ENCODE measurements at places on chromosomes 2 and 18.

- DNase-seq: no peak
These were observed 310.2 kb upstream of the GALNT5 start for GRCh38 chr2:156947261-156947660.

DNA sequence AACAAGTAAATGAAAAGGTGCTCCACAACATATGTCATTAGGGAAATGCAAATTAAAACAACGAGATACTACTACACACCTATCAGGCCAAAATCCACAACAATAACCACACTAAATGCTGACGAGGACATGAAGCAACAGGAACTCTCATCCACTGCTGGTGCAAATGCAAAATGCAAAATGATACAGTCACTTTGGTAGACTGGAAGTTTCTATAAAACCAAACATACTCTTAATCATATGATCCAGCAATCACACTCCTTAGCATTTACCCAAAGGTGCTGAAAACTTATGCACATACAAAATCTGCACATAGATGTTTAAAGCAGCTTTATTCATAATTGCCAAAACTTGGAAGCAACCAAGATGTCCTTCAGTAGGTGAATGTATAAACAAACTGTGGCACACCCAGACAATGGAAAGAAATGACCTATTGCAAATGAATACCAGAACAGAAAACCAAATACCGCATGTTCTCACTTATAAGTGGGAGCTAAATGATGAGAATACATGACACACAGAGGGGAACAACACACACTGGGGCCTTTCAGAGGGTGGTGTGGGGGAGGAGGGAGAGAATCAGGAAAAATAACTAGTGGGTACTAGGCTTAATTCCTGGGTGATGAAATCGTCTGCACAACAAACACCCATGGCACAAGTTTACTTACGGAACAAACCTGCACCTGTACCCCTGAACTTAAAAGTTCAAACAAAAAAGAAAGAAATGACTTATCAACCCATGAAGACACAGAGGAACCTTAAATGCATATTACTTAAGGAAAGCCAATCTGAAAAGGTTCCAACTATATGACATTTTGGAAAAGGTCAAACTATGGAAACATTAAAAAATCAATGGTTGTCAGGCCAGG lies 80.4 kb downstream of the ASXL2 start:
- no peak for DNase-seq

DNA sequence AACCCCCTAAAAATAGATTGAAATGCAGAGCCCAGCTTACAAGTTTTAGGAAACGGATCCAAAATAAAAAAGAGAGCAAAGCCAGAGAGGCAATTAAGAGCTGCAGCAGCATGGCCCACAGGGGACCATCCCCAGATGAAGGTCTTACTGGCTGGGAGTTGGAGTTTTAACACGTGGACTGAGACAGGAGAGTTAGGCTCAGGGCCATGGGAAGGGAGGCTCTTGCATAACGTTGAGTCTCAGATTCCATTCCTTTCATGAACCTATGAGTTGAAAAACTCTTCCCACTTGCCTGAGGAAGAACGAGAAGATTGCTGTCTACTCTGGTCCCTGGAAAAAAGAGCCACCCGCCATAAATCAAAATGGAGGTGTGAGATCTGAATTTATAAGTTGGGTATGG lies 101.8 kb upstream of the NDUFV2 start:
- no peak for DNase-seq

- no peak for DNase-seq
These were observed 8.4 kb downstream of the PTMA start for GRCh38 chr2:231716666-231717280.

- no peak for DNase-seq
These were observed 108.7 kb downstream of the XRCC5 start for GRCh38 chr2:216217904-216218260.

- DNase-seq: no peak
These were observed 77.7 kb upstream of the WDR75 start for GRCh38 chr2:189363559-189363958.

DNA sequence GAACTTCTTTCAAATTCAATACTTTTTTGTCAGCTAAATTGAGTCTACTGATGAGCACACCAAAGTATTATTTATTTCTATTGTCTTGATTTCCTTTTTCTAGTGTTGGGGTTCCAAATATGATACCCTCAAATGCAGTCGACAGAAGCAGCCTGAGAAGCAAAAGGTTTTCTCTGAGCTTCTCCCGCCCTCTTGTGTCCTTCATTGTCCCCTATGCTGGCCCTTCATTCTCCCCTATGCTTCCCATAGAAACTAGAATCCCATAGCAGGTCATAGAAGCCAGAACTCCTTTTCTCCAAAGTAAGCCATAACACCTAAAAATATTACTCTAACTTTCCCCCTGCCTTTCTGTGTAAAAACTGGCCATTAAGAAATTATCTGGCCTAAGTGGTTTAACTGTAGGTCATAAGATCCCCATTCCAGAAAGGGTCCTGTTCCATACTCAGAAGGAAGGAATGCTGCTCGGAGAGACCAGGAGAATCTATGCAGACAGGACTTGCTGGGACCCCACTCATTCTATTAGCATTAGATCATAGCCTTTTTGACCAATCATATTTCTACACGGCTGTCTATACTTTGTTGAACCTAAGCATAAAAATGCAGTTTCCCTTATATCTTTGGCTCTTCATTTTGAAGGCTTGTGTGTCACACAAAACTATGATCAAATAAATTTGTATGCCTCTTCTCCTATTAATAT lies 764.6 kb upstream of the PKDCC start:
- DNase-seq: no peak

GRCh38 chr18:1435487-1435886 lies 530.8 kb downstream of the ADCYAP1 start:
- no peak for DNase-seq

- DNase-seq: no peak
These were observed 30.8 kb downstream of the SH3YL1 start for GRCh38 chr2:233030-233429.

DNA sequence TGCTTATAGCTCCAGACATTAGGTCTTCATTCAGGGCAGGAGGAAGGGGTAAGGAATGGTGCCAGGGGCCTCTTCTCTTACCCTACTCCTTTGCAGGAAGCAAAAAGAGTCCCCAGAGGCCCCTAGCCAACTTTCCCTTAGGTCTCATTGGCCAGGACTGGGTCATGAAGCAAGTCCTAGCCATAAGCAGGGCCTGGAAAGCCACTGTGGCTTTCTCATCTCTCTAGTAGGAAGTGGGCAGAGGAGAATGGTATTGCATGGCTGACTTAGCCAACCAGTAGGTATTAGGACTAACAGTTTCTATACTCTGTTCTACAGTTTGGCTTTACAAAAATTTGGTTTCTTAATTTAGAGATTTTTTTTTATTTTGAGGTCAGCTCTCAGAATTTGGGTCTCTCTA lies 4.8 kb downstream of the FAM228A start:
- DNase-seq: no peak

GRCh38 chr2:240739797-240740196 lies 48.1 kb downstream of the AQP12A start:
- no peak for DNase-seq

GRCh38 chr2:127094509-127095366 lies 12.2 kb downstream of the BIN1 start:
- no peak for DNase-seq

DNA sequence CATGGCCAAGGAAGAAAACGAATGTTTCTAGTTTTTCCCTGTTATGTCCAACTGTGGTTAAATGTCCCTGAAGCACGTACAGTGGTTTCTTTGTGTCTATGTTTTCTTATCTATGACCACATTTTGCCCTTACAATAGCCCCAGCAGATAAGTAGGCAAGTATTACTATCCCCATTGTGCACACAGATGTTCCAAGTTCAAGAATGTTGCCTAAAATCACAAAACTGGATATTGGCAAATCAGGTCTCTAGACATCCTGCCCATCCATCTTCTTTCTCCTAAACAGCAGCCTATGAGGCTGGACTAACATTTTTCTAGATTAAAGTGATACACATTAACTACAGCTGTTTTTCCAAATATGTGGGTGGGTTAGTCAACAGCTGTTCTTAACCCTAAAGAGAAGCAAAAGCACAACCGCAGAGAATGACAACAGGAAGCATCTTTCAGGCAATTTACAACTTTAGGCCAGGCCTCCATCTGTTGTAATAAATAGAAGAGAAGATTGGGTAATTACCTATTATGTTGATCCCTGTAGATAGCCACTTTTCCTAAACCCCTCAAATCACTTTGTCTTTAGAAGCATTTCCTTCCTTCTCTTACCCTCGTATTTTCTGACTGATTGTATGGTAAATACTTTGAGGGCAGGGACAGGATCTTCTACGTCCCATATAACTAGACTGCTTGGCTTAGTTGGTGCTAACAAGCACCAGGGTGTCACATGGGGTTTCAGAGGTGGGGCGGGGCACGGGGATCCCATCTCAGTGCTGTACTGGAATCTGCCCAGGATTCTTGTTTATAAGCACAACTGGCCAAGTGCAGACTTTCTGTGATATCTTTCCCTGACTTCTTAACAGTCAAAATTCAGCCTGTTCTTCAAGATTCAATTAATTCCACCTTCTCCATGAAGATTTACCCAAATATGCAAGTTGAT lies 132.1 kb upstream of the SETBP1 start:
- DNase-seq: no peak

DNA sequence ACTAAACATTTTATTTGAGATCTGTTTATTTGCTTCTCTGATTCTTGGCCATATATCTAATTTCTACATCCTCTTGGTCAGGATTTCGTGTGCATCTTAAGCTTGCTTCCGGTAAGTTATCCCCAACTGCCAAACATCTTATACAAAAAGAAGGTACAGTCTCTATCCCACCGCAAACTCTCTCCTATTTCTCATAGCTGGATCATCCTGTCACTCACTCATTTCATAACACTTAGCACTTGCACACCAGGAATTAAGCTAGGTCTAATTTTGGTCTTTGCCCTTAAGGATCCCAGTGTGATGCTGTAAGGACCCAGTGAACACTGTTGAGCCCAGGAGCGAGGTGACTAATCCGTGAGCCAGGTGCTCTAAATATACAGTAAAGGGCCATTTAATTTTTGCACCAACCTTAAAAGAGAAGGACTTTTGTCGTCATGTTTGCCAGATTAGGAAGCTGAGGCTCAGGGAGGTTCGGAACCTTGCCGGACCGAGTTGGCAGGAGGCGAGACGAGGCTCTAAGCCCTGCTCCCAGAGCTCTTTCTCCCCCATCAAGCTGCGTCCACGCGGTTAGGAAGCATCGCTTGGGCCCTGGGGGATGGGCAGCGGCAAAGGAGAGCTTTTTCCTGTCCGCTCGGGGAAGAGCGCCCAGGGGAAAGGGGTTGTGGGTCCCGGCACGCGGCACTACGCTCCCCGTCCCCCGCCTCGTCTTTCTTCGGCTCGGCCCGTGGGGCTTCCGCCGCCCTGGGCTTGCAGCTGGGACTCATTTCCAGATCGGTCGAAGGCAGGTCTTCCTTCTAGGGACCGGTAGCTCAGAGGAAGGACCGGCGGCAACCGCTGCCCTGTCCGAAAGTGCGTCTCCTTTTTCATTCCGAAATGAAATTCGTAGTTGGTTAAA lies 4.1 kb upstream of the ITPRIPL1 start:
- DNase-seq: no peak

- DNase-seq: peak; percentile 67
These were observed 65.1 kb downstream of the TMEM182 start for GRCh38 chr2:102826904-102827303.

DNA sequence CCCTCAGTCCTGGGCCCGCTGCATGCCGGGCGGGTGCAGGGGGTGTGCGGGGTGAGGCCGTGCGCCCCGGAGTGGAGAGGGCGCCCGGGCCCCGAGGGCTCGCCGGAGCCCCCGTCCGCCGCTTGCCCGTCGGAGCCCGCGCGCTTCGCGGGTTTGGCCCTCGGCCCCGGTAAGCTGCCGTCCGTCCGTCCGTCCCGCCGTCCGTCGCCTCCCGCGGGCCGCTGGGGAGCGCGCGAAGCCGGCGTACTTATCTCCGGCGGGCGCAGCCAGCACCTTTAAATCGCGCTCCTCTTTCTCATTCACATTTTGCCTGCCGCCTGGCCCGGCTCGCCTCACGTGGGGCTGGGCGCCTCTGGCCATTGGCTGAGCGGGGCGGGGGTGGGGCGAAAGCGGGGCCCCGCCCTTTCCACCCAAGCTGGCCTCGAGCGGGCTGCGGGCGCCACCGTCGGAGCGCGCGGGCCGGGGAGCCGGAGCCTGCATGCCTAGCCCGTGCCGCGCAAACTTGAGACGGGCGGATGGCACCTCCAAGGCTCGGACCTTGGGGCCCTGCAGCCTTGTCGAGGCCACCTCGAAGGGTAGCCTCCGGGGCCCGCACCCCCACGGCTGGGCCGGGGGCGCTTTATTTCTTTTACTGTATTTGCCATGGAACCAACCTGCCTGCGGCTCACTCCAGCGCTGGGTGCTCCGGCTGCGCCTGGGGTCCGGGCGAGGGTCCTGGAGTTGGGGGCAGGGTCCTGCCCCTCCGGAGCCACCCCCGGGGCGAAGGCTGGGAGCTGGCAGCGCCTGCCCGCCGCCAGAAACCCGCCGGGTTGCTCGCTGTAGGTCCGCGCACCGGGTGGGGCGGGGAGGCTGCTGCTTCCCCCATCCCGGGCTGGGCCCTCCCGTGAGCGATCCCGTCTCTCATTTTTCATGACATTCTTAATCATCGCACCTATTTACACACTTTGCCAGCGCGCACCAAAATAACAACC lies at the start of gene GBX2:
TSS of gene GBX2 (minus strand) at position 277 of the 971 bp plus-strand sequence. CDS start 415 bp downstream, outside the sequence.
- DNase-seq: peak; percentile 63

GRCh38 chr18:6096730-6097129 lies 201.4 kb upstream of the TMEM200C start:
- DNase-seq: no peak

- no peak for DNase-seq
These were observed 2.1 kb downstream of the PPP3R1 start for GRCh38 chr2:68250196-68250595.

DNA sequence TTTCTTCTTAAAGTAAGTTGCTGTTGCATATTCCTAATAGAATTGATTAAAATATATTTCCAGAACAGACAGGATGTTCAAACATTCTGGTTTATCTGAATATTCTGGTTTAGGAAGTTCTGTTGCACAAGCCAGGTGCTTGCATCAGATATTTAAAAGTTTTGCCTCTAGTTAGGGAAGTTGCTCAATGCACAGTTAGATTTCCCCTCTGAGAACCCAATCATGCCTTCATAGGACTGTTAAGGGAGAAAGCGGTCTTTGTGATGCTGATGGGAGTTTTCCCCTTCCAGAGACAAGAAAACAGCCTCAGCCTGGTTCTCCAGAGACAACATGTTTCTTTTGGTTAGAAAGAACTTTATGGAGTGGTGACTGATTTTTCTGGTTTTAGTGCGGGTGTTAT lies 65.6 kb upstream of the REV1 start:
- no peak for DNase-seq

- DNase-seq: no peak
These were observed 201.5 kb downstream of the FAM210A start for GRCh38 chr18:13524811-13525210.

- peak; percentile 68 for DNase-seq
These were observed 60.2 kb downstream of the PDE1A start for GRCh38 chr2:182366628-182367027.

- no peak for DNase-seq
These were observed 3.8 kb downstream of the CD207 start for GRCh38 chr2:70831861-70832260.
